ENCODE measurements at places on chromosomes 1 and 21.

DNA sequence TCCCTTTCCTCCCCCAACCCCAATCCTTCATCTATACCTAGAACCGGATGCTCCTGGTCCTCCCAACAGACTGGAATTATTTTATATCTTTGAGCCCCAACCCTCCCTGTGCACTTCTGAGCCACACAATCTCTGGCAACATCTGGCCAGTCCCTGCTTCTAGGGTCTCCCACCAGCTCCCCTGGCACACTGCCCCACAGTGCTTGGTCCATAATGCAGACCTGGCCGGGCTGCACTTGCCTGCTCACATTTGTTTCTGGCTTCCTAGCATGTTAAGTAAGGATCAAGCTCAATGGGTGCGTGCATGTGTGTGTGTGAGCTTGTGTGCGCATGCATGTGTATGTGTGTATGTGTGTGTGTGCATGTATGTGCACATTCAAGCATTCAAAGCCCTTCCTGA is 8.8 kb downstream of the TRIM62 start:
- no peak for DNase-seq

GRCh38 chr1:64572222-64572900 is 102.4 kb downstream of the CACHD1 start:
- no peak for DNase-seq

- no peak for DNase-seq
These were observed 9.6 kb upstream of the DUSP12 start for GRCh38 chr1:161739865-161740566.

GRCh38 chr1:18899363-18900049 is 2.8 kb downstream of the ALDH4A1 start:
- no peak for DNase-seq

All from lower leg skin (tissue), 4 donors.